ENCODE measurements at places on chromosomes 6 and 20.

GRCh38 chr6:14217728-14218518 lies 100.4 kb downstream of the CD83 start:
- DNase-seq, result no peak

DNA sequence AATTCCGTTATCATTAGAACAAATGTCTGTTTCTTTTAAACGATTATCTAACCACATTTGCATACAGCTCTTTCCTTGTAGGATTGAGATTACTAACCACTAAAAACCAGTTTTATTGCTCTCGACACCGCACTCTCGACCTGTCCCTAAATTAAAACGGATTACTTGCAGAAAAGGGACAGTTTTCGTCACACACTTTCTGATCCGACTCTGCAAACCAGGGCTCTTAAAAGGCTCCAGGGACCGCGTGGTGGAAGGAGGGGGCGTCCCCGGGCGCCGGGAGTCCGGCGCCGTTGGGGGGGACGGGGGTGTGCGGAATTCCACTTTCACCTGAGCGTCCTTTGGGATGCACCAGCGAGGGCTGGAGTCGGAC lies 731 bp downstream of the MAK start:
- no peak for DNase-seq

DNA sequence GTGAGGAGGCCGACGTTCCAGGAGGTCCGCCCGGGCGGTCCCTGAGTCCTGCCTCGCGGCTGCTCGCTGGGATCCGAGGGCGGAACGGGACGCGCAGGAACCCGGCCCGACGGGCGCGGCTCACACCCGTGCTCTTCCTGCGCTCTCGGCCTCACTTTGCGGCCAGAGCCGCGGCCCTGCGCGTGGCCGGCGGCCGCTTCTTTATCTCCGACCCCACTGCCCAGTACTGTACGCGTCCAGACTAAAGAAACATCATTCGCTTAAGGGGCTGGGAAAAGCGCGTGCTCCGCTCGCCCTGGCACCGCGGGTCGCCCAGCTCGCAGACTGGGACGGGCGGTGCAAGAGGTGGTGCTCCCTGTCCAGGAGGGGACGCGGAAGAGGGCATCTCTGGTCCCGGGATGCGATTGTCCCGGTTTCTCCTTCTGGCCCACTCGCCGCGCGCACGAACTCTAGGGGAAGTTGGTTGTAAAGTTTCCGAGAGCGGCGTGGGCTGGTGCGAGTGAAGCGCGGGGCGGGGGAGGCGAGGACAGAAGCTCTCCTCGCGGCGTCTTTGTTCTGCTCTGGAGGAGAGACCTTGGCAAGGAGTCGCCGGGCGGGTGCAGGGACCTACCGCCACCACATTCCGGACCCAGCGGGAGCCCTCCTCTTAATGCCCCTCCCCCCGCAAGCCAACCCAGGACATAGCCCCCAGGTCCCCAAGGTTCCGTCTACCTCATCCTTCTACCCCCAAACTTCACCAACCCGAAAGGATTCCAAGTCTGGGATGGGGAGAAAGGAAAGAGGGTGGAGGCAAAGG lies 71.0 kb downstream of the SOX4 start:
- no peak for DNase-seq

- no peak for DNase-seq
Measured at GRCh38 chr20:52230409-52230808, 38.8 kb upstream of the ZFP64 start.

DNA sequence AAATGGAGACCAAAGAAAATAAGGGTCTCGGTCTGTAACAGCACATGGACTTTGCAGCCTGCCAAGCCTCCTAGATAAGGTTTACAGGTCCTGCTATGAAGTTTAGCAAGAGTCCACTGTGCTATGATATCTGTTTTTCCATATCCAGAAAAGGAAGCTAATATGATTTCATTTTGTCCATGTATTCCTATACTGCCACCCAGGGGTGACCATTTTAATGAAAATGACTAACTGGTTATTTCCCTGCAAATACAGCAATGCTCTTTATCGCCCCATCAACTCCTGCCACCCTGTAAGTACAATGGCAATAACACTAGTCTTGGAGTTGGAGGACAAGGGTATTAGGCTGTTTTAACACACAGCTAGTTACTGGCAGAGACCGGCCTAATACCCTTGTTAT lies 115.2 kb upstream of the GLP1R start:
- DNase-seq, result no peak

- DNase-seq, result no peak
Measured at GRCh38 chr6:112044856-112045255, 9.0 kb upstream of the CCN6 start.

DNA sequence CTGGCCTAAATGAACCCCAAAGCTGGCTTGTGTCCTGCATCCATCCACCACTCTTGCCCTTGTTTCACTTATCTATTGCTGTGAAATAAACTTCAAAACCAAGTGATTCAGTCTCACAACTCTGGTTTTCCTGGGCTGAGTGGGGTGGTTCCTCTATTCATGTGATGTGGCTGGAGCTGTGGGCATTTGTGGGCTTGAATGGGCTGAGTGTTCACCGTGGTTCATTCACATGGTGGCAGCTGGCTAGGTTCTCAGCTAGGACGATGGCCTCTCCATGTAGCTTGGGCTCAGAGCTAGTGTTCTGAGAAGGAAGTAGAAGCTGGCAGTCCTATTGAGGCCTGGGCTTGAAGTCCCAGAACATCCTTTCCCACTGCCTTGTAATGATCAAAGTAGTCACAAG lies 30.4 kb downstream of the FKBP1A start:
- DNase-seq, result no peak

DNA sequence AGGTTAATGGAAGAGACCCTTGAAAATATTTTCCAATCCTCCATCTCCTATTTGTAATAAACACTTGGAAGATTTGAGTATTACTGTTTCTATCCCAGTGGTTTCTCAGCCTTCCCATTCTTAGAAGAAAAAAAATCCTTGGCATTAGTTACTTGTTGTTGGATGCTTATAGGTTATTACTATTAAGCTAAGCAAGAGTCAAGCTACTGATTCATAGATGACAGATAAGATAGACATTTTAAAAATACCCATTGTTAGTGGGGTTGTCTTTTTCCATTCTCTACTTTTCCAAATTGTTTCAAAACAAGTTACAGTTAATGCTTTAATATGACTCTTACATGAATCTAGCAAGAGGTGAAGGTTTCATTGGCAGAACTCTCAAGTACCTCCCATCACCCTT lies 158.5 kb downstream of the HIVEP2 start:
- no peak for DNase-seq

DNA sequence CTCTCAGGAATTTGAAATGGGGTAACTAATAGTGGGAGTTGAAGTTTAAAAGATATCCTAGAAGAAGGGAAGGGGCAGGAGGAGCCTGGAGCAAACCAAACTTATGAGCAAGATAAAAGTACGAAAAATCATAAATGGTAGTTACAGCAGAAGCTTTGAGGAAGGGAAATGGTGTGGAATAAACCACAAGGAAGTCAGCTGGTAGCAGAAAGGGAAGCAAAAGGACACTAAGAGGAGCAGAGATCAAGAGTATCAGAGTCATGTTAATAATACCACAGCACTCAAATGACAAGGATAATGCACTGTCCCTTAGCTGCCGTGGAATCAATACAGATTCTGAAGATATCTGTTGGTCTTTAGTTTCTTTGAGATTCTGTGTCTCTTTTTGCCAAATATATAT lies 44.9 kb upstream of the CCDC28A start:
- DNase-seq, result no peak

Data from T-helper 9 cell (primary cell).